ENCODE measurements at places on chromosomes 2 and 18.

- DNase-seq, result no peak
Observed at GRCh38 chr2:22454826-22455485, 930.0 kb upstream of the KLHL29 start.

DNA sequence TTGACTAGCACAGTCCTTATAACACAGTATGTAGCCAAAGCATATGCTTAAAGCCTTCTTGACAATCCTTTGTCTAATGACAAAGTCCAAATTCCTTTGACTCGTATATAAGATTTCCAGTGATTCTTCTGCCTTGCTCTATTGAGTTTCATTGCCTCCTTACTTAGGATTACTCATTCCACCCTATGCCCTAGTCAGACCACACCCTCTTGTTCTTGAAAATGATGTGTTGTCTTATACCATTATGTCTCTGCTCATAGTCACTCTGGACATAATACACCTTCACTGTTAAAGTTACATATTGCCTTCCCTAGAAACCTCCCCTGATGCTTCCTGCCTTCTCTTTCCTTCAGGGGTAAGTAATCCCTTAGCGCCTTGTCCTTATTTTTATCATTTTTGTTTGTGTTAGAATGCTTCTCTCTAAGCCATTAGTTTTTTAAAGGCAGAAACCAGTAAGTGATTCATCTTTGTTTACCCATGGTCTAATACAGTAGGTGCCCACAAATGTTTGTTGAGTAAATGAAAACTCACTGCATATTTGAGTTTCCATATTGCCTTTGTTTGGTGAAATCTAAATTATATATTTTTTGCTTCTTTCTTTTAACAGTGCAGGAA, 19.3 kb downstream of the GPD2 start:
- no peak for DNase-seq

- no peak for DNase-seq
Observed at GRCh38 chr2:240124651-240125030, 11.5 kb downstream of the COPS9 start.

DNA sequence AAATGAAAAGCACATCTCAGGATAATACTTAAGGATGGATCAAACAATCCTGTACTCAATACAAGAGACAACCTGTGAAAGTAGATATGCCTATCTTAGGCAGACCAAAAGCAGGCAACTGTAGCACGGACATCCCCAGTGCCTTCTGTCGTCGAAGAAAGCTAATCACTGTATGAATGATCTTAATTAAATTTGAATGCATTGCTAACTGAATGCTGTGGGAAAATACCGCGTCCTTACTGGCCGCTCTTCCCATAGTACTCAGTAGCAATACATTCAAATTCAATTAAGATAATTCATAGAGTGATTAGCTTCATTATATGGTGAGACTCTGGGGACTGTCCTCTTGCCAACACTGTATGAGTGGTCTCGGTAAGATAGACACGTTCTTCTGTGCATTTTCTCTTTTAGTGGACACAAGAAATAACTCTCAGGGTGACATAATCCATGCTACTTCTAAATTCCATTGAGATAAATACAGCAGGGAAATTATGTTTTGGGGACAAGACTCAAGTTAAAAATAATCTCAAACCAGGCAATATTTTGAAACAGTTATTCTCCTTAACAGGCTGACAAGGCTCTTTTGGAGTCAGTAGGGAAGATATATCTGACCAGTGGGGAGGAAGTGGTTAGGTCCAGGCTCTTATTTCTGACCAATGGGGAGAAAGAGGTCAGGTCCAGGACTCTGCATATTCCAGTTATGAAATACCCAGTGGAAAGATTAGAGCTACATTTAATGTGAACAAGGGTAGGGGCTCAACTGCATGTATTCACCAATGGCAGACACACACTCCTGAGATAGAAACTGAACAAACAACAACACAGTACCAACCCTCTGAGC, 97.3 kb downstream of the DOCK10 start:
- DNase-seq, result no peak

DNA sequence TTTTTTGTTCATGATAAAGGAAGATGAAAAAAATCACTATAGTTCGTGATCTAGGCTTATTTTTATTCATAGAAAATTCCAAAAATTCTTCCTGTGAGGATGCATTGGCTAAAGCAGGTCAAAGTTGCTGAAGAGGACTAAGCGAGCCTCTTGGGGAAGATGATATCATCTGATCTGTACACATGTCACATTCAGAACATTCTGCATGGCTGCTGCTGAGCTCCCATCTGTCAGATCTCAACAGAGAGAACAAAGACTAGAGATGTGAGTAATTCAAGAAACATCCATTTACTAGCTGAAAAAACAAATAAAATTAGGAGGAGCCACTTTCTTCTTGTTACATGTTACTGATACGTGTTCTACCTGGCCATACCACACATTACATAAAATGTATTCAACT, 518.6 kb upstream of the FSIP2 start:
- DNase-seq, result no peak

- DNase-seq, result no peak
Observed at GRCh38 chr2:237575869-237576862, 9.8 kb downstream of the PRLH start.

DNA sequence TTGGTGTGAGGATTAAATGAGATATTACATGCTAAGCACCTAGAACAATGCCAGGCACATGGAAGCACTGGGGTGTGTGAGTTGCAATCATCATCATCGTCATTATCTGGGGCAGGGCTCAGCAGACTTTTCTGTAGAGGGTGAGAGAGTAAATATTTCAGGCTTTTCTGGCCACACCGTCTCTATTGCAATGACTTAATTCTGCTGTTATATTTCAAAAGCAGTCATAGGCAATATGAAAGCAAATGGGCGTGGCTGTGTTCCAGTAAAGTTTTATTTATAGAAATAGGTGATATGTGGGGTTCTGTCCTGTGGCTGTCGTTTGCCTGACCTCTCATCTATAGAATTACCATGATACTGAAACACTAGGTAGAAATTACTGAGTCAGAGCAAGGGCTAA, 60.6 kb downstream of the IL1R2 start:
- DNase-seq, result no peak

DNA sequence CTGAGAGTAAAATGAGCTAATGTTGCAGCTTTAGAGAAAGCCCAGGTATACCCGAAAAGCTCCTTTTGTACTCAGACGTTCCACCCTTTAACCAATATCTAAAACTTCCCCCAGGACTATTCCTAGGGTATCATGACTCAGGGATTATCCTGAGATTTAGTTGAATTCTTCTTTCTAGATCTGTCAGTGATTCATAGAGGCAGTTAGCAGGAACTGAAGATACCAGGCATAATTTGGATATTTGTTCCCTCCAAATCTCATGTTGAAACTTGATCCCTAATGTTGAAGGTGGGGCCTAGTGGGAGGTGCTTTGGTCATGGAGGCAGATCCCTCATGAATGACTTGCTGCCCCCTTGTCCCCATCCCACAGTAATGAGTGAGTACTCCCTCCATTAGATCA, 161.2 kb upstream of the LRP1B start:
- DNase-seq, result no peak

GRCh38 chr2:2787301-2787907, 456.3 kb upstream of the MYT1L start:
- DNase-seq, result peak; percentile 26

- no peak for DNase-seq
Observed at GRCh38 chr2:182055993-182056392, 70.3 kb downstream of the PPP1R1C start.

DNA sequence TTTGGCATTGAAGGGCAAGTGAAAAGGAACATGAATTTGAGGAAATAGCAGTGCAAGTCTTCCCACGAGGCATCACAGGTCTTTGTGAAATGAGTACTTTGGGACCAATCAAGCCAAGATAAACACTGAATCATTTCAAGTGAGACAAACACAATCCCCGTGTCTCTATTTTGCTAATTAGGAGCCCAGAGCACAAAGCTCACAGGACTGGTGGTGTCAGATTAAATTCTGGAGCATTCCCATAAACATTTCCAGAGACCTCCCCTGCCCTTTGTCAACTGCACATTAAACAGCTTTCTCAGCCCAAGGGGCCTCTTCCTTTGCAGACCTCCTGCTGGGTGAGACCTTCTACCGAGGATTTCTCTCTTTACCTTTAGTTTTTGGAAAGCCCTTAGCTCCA, 50.7 kb downstream of the DAPL1 start:
- no peak for DNase-seq

DNA sequence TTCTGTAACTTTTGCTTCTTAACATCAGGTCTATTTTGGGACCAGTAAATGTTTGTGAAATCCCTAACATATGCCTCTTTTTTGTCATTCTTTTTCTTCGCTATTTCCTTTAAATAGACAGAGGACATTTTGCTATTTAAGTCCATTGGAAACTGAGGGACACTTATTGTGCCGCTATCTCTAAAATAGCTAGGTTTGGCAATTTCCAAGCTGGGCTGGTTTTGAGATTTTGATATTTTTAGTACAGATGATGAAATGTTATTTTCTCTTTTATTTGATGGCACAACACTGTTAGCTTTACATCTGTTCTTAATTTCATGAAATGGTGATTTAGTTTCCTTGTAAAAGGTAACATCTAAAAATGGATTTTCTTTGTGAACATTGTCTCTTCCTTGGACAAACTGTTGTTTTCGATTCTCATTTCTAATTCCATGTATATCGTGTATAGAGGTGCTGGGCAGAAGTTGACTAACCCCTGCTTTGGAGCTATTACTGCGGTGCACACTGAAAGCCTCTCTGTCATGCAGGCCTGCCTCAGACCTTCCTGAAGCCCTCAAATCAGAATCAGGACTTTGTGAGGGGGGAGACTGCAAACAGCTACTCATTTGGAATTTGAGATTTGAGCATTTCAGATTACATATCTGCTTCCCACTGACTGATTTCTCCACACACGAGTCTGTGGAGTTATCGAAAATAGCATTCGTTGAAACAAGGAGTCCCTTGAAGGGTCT, 594 bp downstream of the RAD51AP2 start:
- DNase-seq, result no peak

GRCh38 chr2:47250586-47251403, 95.7 kb upstream of the STPG4 start:
- DNase-seq, result no peak

DNA sequence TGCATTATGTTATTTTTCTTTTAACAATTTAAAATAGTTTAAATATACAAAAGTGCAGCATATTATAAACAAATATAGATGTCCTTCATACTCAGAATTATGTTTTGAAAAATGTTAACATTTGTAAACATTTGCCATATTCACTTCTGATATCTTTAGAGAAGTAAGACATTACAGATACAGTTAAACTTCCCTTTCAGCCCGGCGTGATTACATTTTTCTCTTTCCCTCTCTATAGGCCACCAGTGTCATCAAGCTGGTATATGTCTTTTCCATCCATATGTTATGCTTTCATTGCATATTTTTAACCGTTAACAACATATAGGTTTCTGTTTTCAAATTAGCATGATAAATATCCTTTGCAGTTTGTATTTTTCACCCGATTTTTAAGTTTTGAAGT, 27.1 kb downstream of the TTC39C start:
- no peak for DNase-seq

DNA sequence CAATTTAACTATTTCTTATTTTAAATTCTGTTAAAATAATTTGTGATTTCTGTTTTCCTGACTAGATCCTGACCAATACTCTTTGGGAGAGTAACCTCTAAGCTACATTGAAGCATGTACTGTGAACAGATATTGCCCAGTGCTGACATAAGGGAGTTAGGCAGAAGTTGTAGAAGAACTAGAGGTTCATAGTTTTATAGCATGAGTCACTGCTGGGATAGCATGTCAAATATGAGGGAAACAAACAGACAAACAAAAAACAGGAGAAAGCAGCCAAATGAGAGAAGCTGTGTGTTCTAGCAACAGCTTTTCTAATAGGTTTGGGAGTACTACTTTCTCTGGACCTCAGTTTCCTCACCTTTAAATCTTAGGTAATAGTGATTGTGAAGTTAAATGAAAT, 72.4 kb downstream of the CERS6 start:
- DNase-seq, result no peak

DNA sequence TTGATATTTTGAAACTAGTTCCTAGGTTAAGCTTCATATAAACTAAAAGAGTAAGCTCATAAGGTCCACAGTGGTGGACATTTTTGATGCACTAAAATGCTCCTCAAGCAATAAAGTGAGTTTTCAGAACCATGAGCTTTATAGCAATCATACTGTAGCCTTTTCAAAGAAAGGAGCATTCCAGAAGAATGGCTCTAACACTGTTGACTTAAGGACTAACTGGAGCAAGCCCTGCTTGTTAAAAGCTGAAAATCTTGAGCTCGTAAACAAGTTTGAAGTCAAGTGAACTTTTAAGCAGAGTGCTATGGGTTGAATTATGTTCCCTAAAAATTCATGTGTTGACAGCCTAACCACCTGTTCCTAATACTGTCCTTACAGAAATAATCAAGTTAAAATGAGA, 38.0 kb downstream of the KYNU start:
- DNase-seq, result no peak

DNA sequence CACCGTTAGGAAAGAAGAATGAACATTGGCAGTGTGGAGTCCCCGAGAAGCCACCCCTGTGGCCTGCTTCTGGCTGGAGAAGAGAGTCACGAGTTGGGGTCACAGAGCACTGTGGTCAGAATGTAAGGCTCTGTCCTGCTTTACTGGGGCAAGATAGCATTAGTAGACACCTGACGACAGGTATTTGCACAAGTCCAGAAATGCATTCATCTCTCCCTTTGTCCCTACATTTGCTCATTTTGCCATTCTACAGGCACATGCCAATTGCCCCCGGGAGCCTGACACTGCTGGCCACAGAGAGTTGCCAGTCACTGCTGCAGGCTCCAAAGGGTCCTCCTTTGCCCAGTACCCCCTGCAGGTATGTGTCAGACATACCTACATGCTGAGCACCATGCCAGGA, 133.3 kb downstream of the SMAD2 start:
- no peak for DNase-seq

- DNase-seq, result no peak
Observed at GRCh38 chr2:207046724-207047123, 107.4 kb downstream of the CPO start.

DNA sequence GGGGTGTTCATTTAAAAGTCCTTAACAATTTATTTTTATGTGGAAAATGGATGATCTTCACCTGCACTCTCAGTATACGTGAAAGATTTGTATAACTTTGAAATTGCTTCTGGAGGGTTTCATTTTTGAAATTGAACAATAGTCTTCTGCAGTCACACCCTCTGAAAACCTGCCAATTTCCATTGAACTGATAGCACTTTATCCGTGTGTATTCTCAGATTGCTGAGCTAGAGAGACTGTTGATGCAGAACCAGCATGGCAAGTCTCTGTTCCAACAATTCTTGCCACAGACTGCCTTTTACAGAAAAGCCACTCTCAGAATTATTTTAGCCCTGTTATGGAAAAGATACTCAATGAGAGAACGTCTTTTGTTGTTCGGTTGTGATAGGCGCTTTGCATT, 6.6 kb upstream of the GULP1 start:
- DNase-seq, result no peak

GRCh38 chr18:54086046-54086802, 138.2 kb downstream of the MBD2 start:
- no peak for DNase-seq
